ENCODE measurements at places on chromosomes 16 and 17.
A peak's percentile ranks its signal among the peaks of the same experiment; 100 is the strongest.

DNA sequence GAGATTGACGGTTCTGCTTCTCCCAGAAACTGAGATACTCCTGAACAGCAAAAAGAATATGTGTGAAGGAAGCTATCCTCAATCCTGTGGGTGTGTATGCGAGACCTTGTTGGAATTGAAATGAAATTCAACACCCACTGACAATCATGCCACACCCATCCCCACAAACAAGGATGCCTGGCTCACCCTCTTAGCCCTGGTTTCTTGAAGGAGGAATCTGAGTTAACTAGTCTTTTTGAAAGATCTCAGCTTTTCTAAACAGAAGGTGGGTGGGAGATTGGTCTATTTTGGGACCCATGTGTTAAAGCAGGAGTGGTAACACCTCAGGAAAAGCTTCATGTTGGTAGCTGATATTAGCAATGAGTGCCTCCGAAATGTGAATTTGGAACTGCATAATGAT is 1244.5 kb downstream of the CDH11 start:
- no peak for DNase-seq

- DNase-seq, result no peak
These were observed 30.8 kb upstream of the RBBP6 start for GRCh38 chr16:24508614-24509013.

DNA sequence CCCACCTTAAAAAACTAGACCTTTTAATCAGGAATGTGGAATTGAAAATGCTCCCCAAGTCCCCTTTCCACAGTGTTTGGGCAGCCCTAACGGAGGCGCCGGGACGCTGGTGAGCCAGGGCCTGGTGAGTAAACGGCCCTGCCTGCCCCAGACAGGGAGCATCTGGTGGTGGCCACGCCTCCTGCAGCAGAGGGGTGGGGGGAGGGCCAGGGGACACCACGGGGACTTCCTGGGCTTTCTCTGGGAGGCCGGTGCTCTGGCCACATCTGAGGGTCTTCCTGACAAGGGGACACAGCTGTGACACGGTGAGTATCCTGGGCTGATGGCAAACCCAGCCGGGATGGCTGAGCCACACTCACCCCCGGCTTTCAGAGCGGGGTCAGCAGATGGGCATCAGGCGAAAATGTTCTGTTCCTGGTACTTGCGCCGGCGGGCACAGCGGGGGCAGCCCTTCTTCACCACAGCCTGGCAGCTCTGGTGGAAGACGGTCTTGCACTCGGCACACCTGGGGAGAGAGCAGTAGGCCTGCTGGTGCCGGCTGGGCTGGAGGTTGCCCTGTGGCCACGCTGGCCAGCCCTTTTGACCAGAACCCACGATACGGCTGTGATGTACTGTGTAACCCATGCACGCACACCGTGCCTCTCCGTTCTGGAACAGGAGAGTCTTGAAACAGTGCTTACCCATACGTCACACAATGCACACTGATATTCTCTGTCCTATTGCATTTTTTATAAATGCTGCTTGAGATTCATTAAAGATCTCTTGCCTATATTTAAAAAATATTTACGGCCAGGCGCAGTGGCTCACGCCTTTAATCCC is 5.0 kb upstream of the ARHGAP27 start:
- no peak for DNase-seq

DNA sequence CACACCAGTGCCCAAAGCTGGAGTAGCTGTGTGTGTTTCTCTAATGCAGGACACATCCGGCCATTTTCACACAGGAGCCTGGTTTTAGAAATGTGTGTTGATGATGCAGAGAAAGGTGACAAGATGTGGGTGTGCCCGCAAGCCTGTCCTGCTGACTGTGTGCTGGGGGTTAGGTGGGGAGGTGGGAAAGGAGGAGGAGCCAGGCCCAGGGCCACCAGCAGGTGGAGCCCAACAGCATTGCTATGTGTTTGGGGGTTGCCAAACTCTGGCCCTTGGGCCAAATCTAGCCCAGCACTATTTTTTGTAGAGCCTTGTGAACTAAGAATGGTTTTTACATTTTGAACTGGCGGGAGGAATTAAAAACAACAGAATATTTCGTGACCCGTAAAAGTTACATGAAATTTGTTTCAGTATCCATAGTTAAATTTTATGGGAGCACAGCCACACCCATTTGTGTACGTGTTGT is 61.7 kb upstream of the LGALS9 start:
- DNase-seq, result no peak

DNA sequence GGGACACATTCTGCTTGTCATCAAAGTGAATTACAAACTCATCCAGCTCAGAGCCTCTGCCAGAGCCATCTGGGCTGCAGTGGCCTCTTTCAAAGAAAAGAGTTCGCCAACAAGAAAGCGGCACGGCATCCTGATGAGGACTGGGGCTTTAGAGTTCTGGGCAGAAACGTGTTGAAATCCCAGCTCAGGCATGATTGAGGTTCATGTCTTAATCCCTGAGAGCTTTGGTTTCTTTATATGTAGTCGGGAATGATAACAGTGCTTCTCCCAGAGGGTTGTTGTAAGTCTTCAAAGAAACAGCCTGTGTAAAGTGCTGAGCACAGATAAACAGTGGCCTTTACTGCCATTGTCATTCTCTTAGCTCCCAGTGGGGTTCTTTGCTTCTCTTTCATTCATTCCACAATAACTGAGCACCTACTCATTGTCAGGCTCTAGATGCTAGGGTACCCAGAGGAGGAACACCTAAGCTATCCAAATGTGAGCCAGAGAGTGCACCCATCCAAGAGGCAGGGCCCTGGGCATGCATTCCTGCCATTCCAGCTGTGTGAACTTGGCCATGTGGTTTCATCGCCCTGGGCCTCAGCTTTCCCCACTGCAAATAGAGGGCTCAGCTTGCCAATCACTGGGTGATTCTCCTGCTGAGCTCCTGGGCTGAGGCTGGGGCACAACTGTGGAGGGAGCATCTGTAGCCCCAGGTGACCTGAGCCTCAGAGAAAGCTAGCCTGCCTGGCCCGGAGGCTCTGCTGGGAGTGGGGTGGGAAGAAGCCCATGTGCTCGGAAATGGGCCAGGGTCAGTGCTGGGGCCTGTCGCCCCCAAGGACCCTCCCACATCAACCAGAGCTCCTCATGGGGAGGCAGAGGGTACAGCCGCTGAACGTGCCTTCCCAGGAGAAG is 38.3 kb upstream of the CRHR1 start:
- no peak for DNase-seq

DNA sequence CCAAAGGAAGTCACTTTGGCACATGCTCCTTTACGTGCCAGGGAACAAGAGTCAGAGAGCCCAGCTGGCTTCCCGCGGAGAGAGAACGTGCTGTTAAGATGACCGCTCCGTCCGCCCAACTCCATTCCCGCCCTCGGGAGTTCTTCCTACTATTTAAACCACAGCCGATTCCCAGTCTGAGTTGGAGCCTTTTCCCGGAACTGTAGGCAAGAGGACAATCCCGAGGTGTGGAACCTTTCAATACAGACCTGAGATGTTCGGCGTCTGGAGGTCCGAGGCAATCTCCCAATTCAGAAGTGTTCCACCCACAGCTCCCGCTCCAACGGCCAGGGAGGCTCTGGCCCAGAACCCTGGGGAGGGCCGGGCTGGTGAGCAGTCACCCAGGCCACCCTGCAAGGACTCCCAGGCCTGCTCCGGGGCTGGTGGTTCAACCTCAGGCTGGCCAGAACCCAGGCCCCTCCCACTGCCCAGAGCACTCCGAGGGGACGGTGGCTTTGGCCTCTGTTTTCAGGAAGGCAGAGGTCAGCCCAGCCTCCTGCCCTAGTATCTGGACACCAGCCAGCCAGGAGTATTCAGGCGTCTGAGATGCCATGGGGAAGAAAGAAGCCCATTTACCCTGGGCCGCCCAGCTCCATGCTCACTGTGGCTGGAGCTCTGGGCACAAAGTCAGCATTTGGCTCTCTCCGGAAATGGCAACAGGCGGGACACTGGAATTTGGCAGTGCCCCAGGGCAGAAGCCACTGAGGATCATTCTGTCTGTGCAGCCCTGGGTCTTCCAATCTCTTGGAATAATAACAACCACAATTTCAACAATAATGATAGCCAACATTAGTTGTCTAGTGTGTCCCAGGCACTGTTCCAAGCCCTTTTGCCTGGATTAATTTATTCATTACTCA is 21.4 kb downstream of the EMP2 start:
- DNase-seq, result no peak

GRCh38 chr16:48156790-48157209 is 1.0 kb upstream of the ABCC12 start:
- DNase-seq, result peak; percentile 32

GRCh38 chr17:382644-383533 is 30.3 kb upstream of the RPH3AL start:
- no peak for DNase-seq

DNA sequence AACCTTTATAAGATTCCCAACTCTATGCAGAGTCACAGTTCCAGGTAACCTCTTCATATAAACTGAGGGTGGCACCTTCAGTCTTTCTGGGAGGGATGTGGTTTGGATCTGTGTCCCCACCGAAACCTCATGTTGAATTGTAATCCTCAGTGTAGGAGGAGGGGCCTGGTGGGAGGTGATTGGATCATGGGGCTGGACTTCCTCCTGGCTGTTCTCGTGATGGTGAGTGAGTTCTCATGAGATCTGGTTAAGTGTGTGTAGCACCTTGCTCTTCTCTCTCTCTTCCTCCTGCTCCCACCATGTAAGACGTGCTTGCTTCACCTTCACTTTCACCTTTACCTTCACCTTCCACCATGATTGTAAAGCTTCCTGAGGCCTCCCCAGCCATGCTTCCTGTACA is 30.5 kb downstream of the HS3ST2 start:
- no peak for DNase-seq

DNA sequence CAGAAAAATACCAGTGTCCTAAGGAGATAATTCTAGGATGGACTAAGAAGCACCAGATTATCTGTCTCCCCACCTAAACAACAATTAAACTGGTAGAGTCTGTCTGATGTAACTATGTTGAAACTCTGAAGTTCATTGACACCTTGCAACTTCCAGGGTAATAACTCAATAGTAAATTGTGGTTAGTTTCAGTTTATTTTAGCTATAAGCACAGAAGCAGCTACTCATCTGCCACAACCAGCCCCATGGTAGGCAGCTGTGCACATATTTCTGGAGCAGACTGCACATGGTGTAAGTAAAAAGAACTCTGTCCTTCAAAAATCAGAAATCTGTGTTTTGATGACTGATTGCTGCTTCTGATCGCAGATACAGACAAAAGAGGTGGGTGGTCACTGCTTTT is 852.1 kb downstream of the CDH11 start:
- no peak for DNase-seq

- no peak for DNase-seq
These were observed 14.4 kb upstream of the METRNL start for GRCh38 chr17:83064732-83065659.

DNA sequence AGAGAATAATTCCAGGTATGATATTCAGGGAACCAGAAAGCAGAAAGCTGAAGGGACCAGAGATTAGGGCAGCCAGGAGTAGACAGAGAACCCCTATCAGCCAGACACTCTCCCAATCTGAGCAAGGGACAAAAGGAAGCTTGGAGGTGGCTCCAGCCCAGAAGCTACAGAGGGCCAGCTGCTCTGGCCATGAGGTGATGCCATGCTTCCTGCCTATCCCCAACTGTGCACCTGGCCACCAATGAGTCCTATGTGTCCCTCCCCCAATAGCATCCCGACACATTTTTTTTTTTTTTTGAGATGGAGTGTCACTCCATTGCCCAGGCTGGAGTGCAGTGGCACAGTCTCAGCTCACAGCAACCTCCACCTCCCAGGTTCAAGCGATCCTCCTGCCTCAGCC is 30.0 kb downstream of the NSMCE1 start:
- DNase-seq, result no peak

DNA sequence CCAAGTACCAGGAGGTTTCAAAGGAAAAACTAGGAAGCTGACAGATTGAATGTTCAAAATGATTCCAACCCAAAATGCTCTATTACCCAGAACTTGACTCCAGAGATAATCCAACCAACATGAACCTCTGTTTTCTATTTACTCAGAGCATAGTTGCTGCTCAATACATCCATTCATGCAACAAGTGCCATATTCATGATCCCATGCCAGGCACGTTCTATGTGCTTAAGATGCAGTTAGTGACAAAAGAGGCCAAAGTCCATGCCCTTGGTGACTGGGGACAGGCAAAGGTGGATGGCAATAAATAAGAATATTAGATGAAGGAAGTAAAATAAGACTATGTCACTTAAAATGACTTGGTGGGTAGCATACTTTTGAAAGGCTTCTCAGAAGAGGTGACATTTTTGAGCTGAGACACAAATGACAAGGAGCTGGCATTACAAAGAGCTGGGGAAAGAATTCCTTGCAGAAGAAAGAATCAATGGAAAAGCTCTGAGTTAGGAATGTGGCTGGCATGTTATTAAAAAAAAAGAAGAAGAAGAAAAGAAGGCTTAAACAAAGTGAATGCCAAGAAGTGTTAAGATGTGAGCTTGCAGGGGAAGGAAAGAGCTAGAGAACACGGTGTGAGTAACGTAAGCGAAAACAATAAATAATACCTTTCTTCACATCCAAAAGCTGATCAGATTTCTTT is 34.5 kb downstream of the TOX3 start:
- no peak for DNase-seq

DNA sequence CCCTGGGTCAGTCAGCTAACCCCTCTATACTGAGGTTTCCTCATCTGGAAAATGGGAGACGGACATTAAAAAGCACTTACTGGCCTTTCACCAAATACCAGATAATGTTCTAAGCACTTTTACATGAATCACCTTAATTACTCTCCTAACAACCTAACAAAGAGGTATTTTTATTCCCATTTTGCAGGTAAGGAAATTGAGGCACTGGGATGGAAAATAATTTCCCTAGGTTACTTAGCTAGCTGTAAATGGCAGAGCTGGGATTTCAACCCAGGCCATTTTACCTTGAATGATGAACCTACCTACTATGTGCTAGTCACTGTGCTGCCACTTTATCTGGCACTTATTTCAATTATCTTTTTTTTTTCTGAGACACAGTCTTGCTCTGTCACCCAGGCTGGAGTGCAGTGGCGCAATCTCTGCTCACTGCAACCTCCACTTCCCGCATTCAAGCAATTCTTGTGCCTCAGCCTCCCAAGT is 3.7 kb downstream of the KIF22 start:
- DNase-seq, result no peak

DNA sequence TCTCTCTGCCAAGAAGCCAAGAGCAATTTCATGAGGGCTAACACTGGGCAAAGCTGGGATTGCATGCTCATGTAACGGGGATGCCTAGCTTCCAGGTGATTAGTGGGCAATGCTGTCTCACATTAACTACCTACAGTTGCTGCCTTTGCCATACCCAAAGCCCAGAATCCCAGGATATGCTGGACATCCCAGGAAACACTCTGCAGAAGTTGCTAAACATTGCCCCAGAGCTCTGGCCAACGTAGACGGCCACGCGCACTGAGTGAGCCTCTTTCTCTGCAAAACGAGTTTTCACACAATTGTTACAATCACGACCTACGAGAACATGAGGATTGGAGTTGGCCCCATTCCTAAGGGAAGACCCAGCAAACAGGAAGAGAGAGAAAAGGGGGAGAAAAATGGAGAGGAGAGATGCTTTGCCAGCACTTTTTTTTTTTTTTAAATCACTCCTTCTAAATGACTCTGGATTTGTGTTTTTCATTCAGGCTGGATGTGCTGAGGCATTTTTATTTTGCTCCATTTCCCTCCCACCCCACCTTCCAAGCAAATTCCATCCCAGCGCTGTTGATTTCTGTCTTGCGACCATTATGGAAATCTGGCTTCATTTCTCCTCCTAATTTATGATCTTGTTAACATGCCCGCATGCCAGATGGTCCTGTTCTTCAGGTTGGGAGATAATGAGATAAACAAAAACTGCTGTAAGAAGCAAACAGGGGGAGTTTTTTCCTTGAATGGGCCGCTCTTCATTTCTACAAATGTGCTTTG is 112.8 kb upstream of the DNAH9 start:
- no peak for DNase-seq
